ENCODE measurements at places on chromosomes 5 and 9. TPM values are rescaled to one million over a fixed set of nuclear protein-coding genes. Genes with fewer than 3 reads are reported as not detected.

Gene FOXD1
- total RNA-seq = 1.1 TPM

Gene EQTN
- total RNA-seq = 0.73 TPM

Gene FAT2
- total RNA-seq = 24.0 TPM

Gene PPP2CA
- 98.4 TPM for total RNA-seq

Gene MYORG
- 6.3 TPM for total RNA-seq

DNA sequence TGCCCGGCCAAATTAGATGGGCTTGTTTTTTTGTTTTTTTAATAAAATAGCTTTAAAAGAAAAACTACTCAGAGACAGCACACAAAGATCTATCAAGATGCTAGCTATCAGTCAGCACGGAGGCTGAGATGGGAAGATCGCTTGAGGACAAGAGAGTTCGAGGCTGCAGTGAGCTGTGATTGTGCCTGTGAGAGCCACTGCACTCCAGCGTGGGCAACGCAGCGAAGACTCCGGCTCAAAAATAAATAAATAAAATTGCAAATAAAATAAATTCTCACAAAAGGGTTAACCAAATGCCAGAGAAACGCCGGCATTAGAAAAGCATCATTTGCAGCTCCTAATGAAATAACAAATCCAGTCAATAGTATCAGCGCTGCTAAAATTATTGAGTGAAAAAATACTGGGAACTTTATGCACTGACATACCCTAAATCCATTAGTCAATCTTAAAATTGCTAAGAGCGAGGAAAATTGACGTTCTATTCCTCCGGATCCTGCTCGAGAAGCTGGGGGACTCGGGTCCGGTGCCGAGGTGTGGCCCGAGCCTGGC is 681 bp downstream of the CPLANE1 start:
- DNase-seq = no peak

GRCh38 chr5:14779975-14780374 is 91.6 kb downstream of the ANKH start:
- no peak for DNase-seq

- no peak for DNase-seq
These were observed 18.1 kb downstream of the LPCAT1 start for GRCh38 chr5:1505506-1506241.

GRCh38 chr5:42689391-42689790 is 67.2 kb upstream of the CCDC152 start:
- no peak for DNase-seq

GRCh38 chr5:151699071-151699901 is 12.6 kb upstream of the SPARC start:
- no peak for DNase-seq

- no peak for DNase-seq
These were observed 16.9 kb downstream of the SLC25A48 start for GRCh38 chr5:135851186-135851914.

Data from cerebellum (tissue), 4 donors.